CD4-positive, alpha-beta T cell treated with Interleukin-4 for 4 hours (primary cell): ENCODE measurements at places on chromosomes 5 and 9.

DNA sequence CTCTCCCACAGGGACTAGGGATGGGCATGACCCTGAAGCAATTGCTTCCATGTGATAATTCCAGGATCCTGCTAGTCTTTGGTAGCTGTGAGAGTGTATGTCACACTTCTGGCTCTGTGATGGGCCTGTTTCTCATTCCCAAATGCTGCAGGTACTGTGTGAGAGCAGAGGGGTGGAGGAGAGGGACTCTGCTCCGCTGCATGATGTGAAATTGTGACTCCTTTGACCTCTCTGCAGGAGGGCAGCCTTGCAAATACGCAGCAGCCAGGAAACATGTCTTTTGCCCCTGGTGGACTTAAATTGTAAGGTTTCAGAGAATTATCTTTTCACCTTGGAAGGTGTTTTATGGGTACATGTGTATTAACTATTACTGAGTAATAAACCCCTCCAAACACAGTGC, 61.6 kb downstream of the SFXN1 start:
- DNase-seq: no peak

GRCh38 chr9:14293801-14294200, 20.1 kb downstream of the NFIB start:
- no peak for DNase-seq

DNA sequence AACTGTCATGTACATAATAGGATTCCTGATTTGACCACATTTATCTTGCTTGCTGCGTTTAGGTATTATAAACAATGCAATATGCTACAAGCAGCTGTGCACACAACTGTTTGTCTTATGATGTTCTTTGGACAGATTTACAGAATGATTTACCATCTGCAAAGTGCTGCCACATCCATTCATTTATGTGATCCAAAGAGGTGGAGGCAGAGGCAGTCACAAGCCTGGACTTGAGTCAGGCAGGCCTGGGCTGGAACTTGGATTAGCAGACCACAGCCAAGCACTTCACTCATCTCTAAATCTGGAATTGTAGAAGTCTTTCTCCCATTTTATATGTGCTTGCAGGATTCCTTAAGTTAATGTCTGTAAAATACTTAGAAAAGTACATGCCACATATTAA, 149.0 kb downstream of the INSYN2B start:
- DNase-seq: no peak

DNA sequence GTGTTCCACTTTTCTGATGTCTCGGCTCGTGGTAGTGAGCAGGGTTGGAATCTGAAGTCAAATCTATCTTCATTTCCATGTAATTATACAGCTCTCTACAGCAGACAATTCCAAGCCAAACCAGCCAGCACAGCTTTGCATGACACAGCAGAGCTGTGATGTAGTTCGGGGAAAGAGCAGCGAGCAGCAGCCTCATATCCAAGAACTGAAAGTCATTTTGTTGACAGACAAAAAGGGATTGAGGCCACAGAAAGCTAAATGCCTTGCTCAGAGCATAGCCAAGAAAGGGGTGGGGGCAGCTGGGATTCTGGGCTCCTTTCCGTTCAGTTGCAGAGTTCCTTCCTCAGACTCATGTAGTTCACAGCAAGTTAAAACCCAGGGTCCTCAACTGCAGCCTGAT, 32.1 kb downstream of the LCP2 start:
- DNase-seq: no peak

DNA sequence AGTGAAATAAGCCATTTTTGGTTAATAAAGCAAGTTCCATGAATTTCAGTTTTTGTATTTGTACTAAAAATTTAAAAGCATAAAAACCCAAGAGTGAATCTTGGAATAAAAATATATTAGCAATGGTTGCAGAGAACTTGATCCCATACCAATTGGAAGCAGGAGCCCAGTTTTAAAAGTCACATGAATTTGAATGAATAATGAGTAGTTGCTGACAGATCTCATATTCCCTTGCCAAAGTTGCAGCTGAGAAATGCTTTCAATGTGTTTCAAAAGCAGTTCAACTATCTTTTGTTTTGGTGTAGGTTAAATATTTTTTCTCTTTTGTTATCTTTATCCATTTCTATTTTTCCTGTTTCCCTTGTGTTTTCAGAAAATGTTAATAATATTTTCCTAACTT, 818.6 kb downstream of the CDH18 start:
- no peak for DNase-seq

- no peak for DNase-seq
Measured at GRCh38 chr5:65967288-65968066, 41.1 kb downstream of the ERBIN start.

GRCh38 chr9:130672466-130672865, 8.1 kb downstream of the PRDM12 start:
- no peak for DNase-seq

DNA sequence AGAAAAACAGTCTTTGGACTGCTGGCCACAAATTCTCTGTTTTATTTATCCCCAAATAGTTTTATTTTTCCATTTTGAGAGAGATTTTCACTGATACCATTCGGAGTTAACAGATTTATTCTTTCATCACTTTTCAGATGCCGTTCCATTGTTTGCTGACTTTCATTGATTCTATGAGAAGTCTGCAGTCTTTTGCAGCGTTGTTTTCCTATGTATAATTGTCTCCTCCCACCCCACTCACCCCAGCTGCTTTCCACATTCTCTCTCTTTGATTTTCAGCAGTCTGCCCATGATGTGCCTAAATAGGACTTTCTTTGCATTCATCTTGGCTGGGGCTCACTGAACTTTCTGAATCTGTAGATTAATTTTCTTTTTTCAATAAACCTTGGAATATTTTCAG, 107.6 kb downstream of the C9orf50 start:
- no peak for DNase-seq

DNA sequence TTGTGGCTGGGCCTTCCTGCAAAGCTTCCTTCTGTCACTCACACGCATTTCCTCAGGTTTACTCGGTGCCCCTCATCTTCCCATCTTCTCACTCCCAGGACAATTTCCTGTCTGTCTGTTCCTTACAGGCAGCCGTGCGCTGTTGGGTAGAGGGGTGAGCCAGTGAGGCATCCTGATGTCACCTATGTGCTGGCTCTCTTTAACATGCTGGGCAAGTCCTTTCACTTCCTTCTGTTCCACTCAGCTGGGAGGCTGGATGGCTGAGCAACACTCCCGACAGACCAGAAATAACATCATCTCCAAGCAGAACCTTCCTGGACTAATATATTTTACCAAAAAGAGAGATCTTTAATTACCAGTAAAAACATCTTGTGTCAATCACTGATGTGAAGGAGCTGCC, 103.0 kb downstream of the HSD17B3 start:
- no peak for DNase-seq

- no peak for DNase-seq
Measured at GRCh38 chr5:15753752-15754151, 253.8 kb downstream of the FBXL7 start.

- DNase-seq: no peak
Measured at GRCh38 chr5:171920765-171921391, 85.6 kb downstream of the FBXW11 start.

GRCh38 chr5:113526421-113526820, 12.9 kb downstream of the YTHDC2 start:
- DNase-seq: no peak

DNA sequence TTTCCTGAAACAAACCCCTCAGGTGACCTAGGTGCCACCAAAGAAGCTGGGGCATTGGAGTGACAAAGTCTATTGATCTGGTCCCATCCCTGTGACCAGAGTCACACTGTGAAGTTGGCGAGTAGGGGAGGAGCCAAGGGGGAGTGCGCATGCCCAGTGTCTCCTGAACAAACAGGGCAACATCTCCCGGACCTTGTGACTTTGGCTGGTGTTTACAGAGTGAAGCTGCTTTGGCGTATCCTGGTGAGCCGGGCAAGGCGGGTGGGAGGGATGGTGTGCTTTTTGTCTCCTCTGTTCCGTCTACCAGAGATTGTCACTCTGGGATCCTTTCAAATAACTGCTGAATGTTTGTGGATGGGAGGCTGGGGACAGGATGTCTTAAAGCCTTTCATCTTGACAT, 204.5 kb downstream of the HSPA4 start:
- no peak for DNase-seq

DNA sequence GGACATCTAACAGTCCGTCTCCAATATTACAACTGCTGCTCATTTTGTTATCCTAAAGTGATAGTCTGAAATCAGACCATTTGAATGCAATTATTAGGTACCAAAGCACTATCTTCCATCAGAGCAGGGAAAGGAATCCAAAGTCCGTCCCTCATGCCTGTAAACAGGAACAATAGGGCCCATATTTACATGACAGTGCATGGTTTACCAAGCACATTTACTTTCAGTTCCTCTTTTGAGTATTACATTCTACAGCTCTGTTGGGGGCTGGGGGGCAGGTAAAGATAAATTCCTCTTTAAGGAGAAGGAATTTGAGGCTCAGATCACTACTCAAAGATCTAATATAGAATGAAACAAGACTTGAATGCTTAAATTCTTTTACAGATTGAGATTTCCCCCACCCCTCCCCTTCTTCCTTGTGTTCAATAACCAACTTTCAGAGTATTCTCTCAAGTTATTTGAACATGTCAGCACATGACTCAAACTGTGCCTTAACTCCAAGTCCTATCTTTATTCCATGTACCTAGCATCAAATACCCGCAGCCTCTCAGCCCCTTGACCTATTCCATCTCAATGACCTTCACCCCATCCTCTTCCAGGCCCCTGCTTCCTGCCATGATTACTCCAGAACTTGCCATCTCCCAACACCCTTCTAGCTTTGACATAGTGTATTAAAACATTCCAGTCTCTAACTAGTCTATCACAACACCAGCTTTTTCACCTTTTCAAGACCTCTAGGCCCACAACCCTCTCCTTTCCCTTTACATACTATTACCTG, 71.0 kb downstream of the BRINP1 start:
- DNase-seq: no peak

GRCh38 chr5:40945111-40945510, 35.8 kb downstream of the C7 start:
- no peak for DNase-seq

- DNase-seq: no peak
Measured at GRCh38 chr9:2984491-2984890, 140.6 kb upstream of the PUM3 start.

- no peak for DNase-seq
Measured at GRCh38 chr5:169300468-169301385, at the start of gene SLIT3. SLIT3 (minus strand) TSS chr5:169301139; CDS start chr5:169300709, 430 bp downstream.

DNA sequence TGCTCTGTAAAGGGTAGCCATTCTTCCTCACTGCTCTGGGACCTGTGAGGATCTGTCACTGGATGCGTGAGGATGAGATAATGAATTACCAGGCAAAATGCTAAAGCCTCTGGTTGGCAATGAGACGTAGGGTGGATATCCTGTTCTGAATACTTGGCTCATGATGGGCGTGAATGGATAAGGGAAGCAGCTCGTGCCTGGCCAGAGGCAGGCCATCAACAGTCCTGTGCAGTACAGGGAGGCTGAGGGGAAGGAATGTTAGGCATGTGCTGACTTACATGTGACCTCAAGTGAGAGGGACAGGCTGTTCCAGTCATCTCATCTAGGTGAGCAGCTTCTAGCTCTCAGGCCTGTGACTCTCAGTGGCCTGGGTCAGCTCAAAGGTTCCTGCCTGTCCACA, 172.8 kb downstream of the CARTPT start:
- no peak for DNase-seq

- DNase-seq: peak; percentile 36
Measured at GRCh38 chr5:149141224-149141956, at the start of gene ABLIM3. ABLIM3 (plus strand) TSS chr5:149141493; CDS start chr5:149142096, 603 bp downstream.

DNA sequence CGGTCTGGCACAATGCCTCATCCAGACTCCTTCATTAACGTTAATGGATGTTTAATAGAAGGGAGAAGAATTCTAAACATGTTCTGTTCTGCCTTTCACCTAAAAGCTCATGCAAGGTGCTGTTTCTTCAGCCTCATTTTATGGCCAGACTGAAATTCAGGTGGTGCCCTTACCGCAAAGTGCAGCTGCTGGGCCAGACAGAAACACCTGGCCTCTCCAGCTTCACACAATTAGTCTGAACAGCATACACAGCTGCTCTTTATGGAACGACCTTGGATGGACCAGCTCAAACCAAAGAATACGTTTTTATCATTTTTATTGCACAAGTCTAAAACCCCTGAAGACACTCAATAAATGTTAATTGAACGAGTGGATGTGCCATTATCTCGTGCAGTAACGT, 4.6 kb downstream of the SNCAIP start:
- DNase-seq: no peak

GRCh38 chr5:75756981-75757380, 39.7 kb upstream of the POC5 start:
- DNase-seq: no peak

DNA sequence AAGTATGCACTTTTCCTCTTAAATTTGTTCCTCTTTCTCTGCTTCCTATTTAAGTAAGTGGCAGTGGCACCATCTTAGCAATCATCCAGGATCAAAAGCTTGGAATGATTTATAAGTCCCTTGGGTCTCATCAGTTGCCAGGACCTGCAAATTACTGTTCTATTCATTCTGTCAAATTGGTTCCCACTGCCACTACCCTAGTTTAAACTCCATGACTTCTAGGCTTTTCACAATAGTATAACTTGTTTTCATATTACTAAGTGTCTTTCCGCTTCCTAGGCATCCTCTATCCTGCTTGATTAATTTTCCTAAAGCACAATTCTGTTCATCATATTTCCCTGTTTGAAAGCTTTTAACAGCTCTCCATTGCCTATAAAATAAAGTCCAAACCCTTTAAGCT, 363.9 kb upstream of the MEF2C start:
- DNase-seq: no peak

DNA sequence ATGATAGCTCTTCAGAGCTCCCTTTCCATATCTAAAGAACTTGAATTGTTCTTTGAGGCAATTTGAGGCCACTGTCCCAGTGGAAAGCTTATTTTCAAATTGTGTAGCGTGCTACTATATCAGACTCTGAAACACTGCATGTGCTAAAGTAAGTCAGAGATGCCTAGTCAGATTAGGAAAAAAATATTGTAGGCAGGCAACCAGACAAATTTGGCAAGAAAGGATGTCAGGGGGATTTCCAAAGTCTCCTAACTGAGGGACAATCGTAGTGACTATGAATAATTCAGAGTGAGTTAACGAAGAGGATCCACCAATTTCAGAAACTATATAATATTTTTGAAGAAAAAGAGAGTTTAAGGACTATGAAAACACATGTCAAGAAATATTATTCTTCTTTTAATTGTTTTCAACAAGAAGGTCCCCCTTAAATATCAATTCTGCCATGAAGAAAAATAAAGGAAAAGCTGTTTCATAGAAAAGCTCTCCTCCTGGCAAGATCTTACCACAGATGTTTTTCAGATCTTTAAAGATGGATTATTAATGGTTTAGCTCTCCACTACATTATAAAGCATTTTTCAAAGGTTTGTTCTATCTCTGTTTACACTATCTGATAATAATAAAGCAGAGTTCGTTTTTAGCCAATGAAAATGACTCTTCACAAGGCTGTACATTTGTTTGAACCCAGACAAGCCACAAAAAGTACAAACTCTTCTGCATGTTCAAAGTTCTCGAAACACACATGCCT, 273.5 kb upstream of the PTGER4 start:
- DNase-seq: peak; percentile 82

DNA sequence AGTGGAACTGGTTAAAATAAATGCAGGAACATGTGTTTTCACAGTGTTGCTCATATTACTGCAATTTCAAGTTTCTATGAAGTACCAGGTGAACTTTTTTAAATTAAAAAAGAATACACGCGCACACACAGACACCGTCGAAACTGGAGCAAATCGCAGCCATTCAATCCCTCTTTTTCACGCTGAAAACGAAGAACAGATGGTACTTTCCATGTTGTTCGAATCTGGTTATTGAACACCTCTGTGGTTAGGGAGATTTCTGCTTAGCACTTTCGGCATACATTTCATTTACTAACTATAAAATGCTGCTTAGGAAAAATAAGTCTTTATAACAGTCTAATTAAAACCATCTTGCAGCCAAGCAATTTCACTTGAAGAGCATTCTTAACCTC, 6.8 kb downstream of the ZNF608 start:
- no peak for DNase-seq
